T-helper 9 cell (primary cell): ENCODE measurements at places on chromosomes 1 and 21.

- no peak for DNase-seq
These were observed 52.3 kb downstream of the UTP25 start for GRCh38 chr1:209880031-209880430.

DNA sequence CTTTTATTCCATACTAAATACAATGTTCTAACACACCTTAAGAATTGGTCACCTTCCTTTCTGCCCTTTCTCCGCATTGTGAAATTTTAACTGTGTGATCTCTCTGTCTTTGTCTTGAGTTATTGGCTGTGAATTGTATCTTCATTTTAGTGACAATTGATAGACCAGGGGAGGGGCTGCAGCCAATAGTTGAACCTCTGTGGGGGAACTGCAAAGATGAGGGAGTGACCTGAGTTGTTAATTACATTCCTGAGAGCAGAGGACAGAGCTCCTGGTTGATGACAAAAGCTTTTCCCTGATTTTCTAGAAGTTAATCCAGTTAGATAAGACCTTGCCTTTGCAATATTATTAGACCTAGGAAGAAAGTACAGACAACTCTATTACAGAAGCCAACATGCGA lies 1535.7 kb downstream of the BRINP3 start:
- no peak for DNase-seq

- no peak for DNase-seq
These were observed 7.1 kb upstream of the METTL25B start for GRCh38 chr1:156721131-156721530.

DNA sequence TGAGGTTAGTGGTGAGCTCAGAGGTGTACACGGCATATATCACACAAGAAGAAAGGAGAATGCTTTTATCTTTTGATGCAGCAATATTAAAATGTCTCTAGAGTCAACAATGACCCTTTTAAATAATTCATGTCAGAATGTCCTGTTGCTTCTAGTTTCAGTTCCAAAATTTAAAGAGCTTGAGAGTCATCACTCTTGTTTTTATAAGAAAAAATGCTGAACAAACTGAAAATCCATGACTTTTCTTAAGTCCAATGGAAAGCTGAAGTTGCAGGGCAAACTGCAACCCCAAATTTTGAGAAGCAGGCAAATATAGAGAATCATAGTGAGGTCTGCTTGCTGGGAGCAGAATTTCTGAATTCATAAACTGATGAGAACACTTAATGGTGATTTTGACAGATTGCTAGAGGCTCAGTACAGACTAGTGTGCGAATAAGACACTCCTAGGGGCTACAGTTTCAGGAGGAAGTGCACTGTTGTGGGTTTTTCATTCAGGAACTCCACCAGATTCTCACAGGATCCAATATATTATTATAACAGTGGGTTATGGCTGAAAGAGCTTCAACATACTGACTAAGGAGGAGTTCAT lies 135.1 kb downstream of the CLIC6 start:
- no peak for DNase-seq

DNA sequence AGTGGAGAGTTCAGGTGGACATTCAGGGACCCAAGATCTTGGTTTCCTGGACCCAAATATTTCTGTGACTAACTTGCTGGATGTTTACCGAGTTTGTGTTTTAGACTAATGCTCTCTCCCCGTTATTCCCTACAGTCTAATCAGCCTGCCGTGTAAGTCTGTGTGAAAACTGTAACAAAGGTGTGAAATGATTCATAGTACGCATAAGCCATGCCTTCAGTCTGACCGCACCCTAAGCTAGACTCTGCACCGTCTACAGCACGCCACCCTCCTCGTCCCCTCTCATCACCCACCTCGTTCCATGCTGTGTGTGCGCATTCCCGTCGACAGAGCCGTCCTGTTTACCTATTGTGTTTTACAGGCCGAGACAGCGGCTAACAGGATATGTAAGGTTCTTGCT lies 50.5 kb downstream of the ACTN2 start:
- no peak for DNase-seq

- DNase-seq, result no peak
These were observed 117.3 kb downstream of the UCHL5 start for GRCh38 chr1:192941722-192942411.

GRCh38 chr1:32521165-32521564 lies 18.1 kb upstream of the ZBTB8A start:
- no peak for DNase-seq

DNA sequence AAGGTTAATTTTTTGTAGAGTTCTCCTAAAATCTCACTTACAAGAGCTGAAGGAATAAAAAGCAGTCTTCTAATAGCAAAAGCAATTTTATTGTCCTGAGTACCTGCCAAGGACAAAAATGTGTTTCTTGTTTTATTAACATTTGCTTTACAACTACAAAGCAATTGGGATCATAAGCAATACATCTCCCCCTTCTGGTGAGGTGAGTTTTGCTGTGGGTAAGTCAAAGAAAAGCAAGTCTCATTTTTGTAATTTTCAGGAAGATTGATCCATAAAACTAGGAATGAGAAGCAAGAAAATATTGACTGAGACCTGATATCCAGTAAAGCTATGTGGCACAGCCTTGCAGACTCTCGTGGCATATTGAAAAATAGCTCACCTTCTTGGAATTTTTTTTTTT lies 2162.7 kb downstream of the NCAM2 start:
- no peak for DNase-seq

- no peak for DNase-seq
These were observed 4.6 kb downstream of the SH3BP5L start for GRCh38 chr1:248821101-248821500.

GRCh38 chr1:195715652-195716051 lies 892.6 kb downstream of the KCNT2 start:
- DNase-seq, result no peak

DNA sequence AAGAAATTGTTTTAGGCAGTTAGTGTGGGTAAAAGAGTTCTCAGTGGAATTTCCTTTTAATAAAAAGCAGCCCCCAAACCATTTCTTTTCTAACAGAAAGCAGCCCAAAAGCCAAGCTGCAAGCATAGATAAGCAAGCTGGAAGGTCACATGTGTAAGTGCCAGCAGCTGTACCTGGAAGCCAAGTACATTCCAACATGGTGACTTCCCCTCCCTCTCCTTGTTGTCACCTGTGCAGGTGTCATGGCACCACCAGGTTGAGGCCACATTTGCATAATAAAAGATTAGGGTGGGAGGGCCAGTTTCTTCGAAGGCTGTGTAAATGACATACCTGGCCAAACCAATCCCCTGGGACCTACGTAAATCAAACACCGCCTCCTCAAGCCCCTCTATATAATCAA lies 240.3 kb upstream of the RAB4A start:
- no peak for DNase-seq
